ENCODE measurements at places on chromosomes 13 and 19.

DNA sequence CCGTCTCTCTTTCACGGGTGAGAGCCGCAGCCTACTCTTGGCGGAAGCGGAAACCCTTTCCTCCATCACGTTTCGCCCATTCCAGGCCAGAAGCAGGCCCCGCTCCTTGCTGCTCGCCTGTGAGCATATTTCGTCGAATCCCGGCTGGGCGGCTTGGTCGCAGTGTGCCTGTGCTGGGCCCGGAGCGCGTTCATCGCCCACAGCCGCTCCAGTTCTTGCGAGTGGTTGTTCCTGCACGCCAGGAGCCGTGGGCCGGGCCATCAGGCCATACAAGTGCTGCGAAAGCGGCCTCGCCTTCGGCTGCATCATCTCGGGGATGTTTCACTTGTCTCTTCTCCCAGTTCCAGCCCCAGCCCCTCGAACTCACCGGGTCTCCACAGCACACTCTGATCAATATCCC lies 65.0 kb downstream of the ZNF627 start:
- no peak for DNase-seq

DNA sequence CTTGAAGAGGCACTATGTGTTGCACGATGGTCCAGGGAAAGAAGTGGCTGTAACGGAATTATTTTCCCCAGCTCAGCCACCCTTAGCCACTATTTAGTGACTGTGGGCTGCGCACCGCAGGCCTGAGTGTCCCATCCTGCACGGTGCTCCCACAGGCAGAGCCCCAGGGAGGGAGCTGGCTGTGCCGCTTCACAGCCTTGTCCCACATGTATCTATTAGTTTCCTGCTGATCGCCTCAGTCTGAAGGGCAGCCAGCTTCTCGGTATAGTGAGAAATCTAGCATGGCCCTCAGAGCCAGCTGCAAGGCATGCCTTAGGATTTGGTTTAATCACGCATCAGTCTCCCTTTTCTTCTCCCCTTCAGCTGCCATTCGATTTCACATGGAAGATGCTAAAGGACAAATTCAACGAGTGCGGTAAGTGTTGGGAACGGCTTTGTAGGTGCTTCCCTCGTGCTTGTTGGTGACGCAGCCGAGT lies 15.7 kb downstream of the PRAM1 start:
- DNase-seq = no peak

DNA sequence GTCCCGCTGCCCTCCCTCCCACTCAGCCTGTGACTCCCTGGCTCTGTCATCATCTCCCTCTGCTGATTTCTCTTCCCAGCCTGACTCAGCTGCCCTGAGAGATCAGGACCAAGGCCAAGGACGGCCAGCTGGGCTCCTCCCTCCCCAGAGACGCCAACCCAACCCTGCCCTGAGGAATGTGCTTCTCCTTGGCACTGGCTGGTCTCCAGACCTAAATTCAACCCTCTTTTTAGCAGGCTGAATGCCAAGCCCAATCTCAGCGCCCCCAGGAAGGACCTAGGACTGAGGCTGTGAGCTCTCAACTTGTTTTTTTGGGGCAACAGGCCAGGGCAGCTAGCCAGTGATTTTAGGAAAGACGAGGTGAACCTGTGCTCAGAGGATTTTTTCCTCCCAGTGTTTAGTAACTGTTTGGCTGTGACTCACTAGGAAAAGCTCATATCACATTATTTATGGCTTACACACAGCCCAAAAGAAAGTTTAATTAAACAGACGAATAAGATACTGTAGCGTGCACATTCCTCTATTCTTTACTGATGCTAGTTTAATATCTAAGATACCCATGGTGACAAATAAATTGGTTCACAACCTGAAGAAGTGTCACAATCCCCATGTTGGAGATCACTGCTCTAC lies 7.4 kb upstream of the IGFL1 start:
- no peak for DNase-seq

- no peak for DNase-seq
Observed at GRCh38 chr19:22832031-22832762, at the start of gene ZNF723. TSS of gene ZNF723 (plus strand) at chr19:22832291. CDS start at chr19:22832380, 89 bp downstream.

DNA sequence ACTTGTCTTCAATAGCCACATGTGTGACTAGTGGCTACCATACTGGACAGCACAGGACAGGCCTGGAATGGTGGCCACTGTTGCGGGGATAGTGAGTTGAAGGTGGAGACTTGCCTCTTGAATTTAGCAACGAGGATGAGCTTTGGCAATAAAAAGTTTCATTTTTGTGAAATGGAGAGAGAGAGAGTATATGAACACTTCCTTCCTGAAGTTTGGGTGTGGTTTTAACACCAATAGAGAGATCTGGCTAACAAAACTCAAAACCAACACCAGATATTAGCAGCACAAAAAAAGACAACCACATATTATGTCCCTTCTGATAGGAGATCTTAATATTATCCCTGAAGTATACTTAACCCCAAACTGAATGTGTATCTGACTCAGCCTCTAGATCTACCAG lies 6.3 kb upstream of the LRFN3 start:
- DNase-seq = no peak

DNA sequence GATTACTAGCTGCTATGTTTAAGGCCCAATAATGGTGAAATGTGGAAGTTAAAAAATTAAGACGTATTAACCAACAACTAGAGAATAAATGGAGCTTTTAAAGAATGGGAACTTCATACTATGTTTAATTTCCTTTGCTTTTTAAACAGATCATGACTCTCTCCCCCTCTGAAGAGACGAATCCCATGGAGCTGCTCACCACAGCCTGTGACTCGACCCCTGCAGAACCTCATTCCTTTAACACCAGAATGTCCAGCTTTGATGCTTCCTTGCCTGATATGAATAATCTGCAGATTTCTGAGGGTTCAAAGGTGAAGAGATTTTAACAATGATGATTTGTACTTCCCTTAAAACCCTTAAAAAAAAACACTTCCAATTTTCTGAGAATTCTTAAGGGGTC lies 53.0 kb downstream of the ZAR1L start:
- no peak for DNase-seq

DNA sequence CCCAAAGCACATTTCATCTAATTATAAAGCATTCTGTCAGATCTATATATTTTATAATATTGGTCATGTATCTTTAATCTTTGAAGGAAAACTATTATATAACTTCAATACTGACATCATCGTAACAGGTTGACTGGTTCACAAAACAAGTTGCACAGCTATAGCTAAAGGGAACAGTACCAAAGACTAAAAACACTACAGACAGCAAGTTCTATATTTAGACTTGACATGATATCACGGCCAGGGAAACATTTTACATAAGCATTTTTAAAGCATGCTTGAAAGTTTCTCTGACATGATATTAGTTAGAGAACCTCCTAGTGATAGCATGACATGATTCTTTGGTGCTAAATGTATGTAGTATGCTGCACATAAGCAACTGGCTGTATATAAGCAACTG lies 182.5 kb downstream of the NDFIP2 start:
- no peak for DNase-seq

GRCh38 chr19:23917856-23918255 lies 3.2 kb downstream of the ZNF726 start:
- DNase-seq = no peak

DNA sequence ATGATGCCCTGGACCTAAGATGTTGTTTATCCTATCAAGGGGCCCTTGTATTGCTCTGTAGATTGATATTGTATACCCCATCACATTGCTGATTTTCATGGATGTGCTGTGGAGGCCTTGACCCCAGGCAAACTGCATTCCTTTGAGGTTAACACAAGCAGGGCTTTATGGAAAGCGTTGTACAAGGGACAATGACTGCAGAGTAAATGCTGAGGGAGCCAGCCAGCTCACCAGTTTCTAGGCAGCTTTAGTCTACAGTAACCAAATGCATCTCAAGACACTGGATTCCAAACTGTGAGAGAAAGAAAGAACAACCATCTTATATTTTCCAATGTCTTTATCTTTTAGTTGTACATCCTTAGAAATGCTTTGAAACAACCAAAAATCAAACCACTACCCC lies 34.1 kb upstream of the EDNRB start:
- no peak for DNase-seq

DNA sequence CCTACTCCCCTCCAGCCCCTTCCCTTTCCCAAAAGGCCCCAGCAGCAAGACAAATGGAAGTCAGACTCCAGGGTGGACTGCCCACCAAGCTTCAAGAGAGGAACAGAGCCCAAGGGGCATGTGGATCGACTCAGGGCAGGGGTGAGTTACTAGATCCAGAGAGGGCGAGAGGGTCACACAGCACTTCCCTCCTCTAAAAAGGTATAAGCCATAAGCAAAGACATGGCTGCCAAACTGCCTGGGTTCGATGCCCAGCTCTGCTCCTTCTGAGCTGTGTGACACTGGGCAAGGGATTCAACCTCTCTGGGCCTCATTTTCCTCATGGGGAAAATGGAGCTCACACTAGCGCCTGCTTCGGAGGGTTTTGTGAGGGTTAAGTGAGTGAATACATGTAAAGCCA lies 3.8 kb downstream of the PPP1R14A start:
- DNase-seq = no peak

- DNase-seq = no peak
Observed at GRCh38 chr13:77698201-77699058, 943 bp downstream of the SLAIN1 start.

DNA sequence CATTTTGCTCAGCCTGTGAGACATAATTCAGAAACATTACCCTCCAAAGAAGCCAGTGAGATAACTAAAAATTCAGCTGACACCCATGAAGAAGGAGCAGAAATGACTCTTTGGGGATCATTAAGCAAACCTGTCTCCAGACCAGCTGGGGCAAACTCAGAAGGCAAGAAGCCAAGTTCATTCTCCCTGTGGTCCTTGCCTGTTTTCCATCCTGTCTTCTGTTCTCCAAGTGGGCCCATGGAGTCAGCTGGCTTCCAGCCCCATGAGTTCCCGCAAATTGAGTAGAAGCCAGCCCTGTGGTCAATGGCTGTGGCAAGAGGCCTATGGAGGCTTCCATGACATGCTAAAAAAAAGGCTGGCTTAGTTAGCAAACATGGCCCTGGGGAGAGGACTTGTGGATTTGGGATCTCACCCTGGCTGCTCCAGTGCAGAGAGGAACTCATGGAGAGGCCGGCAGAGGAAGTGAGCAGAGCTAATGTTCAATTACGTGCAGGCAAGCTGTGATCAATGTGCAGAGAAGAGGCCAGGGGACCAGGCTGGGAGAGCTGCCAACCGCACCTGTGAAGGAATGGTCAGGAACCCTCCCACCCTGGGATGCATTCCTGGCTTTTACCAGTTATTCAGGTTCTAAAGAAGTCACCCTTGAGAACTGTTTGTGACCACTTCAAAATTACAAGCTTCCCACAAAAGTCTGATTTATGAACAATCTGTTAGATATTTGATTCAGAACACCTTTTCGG lies 229.1 kb downstream of the TSHZ3 start:
- DNase-seq = peak; percentile 91

DNA sequence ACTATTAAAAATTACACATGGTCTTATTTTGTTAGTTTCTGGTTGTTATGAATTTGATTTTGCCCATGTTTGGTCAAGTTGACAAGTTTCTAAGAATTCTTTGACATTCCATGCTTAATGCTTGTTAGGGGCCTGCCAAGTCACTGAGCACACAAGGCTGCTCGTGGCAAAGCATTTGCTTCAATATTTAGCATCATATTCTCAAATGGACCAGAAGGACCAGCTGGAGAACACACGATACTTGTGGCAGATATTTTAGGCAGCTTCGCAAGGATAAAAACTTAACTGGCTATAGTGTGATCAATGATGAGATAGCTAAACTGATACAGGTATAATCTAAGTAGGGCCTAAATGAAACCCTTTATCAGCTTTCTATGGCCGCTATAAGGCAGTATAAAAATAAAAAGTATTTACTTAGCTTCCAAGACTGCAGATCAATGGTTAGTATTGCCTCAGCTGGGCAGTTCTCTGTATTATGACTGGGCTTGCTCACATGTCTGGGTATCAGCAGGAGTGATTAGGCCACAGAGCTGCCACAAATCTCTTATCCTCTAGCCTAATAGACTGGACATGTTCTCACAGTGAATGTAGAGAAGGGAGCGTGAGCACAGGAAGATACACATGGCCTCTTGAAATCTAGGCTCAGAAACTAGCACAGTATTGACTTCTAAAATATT lies 155.9 kb upstream of the SPRY2 start:
- no peak for DNase-seq

All from astrocyte of the cerebellum (primary cell).